ENCODE measurements at places on chromosomes 1 and 21.

DNA sequence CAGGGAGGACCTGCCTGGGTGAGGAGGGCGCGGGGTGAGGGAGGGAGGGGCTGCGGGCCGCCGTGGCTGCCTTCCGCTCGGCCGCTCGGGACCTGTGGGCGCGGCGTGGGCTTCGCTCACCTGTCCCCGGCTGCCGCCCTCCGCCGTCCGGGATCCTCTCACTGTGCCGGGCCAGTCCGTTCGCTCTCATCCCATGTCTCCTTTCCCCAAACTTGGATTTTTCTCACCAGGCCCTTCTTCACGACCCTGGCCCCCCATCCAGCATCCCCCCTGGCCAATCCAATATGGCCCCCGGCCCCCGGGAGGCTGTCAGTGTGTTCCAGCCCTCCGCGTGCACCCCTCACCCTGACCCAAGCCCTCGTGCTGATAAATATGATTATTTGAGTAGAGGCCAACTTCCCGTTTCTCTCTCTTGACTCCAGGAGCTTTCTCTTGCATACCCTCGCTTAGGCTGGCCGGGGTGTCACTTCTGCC is 362 bp downstream of the ZBTB48 start:
- no peak for DNase-seq

GRCh38 chr1:203117611-203118575 is 9.6 kb upstream of the ADORA1 start:
- peak; percentile 84 for DNase-seq

- DNase-seq: peak; percentile 62
These were observed 197.9 kb upstream of the SGIP1 start for GRCh38 chr1:66335859-66336640.

DNA sequence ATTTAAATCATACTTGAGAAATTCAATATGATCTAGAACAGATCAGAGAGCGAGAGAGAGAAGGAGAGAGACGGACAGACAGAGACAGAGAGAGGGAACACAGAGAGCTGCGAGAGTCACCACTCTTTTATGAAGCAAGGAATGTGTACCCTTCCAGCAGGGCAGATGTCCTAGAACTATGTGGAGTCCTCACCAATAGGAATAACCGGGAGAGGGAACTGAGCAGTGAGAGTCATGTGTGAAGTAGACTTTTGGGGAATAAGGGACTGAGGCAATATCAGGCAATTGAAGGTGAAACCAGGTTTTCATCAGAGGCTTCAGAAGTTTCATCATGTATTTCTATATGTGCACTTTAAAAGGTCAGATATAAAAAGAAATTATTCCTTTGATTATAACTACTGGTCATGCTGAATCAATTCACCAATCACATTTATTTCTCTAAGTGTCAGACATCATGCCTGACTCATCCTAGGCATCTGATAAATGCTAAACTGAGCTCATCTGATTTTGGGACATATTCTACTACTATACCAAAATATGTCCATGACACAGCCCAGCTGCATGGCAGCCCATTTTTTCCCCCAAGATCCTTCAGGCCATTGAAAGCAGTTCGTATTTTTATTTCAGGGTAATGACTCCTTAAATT is 22.4 kb downstream of the VTCN1 start:
- DNase-seq: no peak

DNA sequence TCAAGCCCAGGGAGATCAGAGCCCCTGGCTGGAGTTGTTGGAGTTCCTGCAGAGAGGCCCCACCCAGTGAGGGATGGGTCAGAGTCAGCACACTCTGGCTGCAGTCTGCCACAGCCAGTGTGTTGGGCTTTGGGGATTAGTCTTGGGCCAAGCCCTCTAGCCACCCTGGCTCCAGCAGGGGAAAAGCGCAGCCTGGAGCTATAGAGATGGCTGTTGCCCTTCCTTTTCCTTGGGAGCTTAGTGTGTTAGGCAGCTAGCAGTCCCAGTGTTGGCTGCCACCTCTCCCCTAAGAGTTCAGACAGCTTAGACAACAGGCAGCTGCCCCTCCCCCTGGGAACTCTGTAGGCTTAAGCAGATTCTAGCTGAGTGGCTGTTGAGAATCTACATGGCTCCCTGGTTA is 45.1 kb downstream of the DPT start:
- no peak for DNase-seq

GRCh38 chr1:47627016-47627415 is 189.2 kb downstream of the FOXD2 start:
- no peak for DNase-seq

DNA sequence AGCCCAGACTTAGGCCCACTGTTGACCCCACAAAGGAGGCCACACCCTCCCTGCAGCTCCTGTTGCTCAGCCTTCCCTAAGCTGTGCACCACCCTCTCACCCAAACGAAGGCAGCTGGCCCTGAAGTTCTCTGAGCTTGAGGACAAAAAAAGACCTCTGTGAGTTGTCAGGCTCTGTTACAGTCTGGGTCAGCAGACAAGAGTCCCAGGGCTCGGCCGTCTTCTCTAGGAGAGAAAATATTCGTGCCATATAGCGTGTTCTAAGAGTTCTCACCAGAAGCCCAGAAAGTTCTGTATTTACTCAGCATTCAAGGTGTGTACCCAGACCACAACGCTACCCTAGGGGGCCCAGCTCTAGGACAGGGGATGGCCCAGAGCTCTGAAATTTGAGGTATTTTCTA is 25.5 kb upstream of the LYST start:
- DNase-seq: no peak

DNA sequence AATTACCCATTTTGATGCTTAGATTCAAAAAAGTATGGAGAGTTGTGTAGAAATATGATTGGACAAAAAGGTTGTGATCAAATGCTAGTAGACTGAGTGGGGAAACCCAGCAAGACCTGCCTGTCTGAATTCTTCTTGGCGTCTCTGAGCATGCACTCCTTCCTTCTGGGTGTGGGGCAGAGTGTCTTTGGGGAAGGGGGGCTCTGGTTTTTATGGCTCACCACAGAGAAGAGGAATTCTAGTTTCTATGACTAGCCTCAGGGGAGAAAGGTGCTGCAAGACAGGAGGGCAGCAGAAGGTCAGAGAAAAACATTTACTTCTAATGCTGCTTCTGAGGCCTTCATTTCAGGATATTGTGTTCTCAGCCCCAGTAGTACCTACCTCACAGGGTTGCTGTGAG is 33.9 kb upstream of the PIGC start:
- no peak for DNase-seq

DNA sequence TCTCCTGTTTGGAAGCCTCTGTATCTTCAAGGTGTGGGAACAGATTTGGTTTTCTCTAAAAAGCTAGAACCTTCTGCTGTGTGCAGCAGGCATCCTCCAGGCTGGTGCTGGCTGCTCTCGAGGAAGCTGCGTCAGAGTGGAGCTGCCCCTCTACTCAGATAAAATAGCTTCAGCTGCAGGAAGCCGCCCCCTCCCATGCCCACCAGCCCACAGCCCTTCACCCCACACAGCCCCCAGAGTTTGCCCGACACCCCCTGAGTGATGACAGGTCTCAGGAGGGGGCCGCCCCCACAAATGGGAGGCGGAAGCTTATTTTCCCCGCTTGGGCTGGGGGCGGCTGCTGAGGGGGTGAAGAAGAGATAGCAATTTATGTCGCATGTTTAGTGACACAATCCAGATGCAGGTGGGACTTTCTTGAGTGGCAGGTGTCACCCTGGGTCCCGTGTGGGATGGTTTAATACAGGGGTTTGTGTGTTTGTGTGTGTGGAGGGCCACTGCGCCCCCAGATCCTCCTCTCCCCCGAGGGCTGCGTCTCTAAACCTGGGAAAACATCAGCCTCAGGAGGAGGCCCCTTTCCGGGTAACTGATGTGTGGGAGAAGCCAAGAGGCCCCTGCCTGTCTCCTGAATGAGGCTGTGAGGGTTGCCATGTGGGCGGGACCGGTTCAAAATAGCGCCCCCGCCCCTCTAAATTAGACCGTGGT is 55.4 kb downstream of the STUM start:
- no peak for DNase-seq

DNA sequence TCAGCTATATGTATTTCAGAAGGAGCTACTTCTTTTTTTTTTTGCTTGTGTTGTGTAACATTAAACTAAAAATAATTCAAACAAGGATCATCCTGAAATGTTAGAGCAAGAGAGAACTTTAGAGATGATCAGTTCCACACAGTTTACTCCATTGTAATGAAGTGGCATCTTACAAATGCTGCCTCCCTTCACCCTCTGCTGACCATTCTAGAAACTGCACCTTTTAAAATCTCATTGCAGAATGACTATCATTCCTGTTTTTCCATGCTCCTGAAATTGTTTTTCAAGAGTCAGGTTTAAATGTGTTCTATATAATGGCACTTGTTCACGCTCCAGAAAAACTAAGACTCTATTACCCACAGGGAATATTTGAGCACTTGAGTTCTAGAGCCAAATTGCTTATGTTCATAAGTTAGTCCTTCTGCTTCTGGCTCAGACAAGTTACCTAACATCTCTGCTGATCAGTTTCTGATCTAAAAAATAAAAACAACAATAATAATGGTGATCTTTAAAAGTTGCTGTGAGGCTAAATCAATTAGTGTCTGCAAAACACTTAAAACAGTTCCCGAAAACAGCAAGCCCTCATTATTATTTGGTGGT is 21.5 kb upstream of the SLC44A5 start:
- DNase-seq: no peak

GRCh38 chr1:55735106-55735505 is 519.9 kb upstream of the USP24 start:
- no peak for DNase-seq

DNA sequence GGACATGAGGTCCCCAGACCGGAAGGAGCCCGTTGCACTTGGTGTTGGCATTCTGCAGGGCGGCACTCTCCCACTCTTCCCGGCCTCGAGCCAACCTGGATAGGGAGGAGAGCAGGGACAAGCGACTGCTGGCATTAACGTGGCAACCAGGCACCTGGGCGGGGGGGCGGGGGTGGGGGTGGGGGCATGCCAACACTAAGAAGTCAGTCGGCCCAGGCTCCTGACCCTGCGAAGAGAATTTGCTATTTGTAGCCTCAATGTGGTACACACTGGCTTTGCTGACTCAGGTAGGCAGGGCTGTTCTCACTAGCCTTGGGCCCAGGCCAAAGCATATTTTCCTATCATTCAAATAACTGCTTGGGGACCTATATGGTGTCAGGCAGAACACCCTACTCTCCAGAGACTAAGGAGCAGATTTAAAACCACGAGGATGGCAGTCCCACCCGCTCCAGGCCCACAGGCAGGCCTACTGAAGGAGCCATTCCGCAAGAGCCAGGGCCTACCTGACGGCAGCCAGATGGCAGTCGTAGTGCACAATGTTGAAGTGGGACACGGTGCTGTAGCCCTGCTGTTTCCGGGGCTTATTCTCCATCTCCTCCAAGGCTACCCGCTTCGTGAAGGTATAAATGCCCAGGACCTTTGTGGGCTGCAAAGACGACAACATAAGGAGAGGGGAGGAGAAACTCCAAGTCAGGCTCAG is 123.7 kb downstream of the UBR4 start:
- DNase-seq: no peak

DNA sequence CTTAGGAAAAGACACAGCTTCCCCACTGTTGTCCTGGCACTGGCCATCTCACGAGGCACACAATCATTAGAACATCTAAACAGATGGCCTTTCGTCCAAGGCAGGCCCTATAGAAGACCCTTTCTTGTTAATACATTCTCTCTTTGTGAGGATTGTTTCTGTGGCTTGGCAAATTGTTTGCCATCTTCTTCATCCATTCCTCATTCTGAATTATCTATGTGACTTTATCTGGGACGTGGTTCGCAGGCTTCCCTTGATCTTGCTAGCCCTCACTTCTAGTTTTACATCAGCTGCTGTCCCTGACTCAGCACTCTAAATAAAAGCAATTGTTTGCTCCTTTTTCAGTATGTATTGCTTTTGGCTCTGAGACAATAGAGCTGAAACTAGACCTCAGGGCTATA is 101.1 kb upstream of the ZC3H11B start:
- DNase-seq: no peak

DNA sequence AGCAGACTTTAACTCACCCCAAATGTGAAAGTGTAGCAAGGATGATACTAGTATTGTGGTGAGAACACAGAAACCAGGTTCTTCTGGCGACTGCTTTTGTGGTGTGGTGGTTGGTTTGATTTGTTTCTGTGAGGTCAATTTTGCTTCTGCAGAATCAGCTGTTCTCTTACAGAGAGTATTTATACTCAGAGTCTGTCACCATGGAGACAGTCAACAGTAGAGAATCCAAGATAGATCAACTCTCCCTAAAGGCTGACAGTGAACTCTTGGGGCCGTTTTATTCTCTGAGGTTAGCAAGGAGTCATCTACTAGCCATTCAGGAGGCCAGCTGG is at the start of gene CFAP107:
CFAP107 (plus strand) TSS at position 209 of the 332 bp plus-strand sequence. CDS start 231 bp downstream, outside the sequence.
- no peak for DNase-seq

- DNase-seq: no peak
These were observed 33.9 kb upstream of the ZNF362 start for GRCh38 chr1:33222381-33222780.

GRCh38 chr1:91734761-91735160 is 151.2 kb downstream of the TGFBR3 start:
- DNase-seq: no peak

DNA sequence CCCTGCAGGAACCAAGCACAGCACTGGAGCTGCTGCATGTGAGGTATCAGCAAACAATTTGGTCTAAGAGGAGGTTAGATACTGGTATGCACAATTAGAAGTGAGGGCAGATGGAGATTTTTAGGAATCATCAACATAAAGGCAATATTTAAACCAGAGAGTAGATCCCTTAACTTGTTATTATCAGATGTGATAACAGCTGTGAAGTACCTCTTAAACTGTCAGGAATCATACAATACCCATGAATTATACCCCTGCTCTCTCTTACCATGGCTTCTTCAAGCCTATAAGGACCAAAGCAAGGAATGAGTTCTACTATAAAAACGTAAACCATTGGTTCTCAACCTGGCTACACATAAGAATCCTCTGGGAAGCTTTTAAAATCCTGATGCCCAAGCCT is 3.9 kb downstream of the BCAR3 start:
- no peak for DNase-seq

- no peak for DNase-seq
These were observed 70.8 kb downstream of the PLPP3 start for GRCh38 chr1:56508523-56508983.

DNA sequence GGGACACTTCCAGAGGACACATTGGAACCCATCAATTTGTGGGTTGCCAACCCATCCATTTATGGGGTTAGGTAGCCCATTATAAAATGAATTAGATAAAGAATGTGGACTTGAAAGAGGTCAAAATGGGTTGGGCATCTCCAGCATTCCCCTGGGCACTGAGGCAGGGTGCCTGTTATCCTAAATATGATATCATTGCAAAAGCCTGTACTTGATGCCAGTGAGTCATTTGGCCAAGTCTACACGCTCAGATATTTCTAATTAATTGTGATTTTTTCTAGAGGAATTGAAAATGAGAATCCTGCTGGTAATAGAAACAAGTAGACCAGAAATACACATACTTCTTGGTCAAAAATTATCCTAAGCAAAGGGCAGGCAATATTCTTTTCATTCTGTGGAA is 21.9 kb upstream of the NBL1 start:
- no peak for DNase-seq

GRCh38 chr1:96741335-96741734 is 19.8 kb downstream of the PTBP2 start:
- no peak for DNase-seq
